ENCODE measurements at places on chromosomes 16 and 17.

DNA sequence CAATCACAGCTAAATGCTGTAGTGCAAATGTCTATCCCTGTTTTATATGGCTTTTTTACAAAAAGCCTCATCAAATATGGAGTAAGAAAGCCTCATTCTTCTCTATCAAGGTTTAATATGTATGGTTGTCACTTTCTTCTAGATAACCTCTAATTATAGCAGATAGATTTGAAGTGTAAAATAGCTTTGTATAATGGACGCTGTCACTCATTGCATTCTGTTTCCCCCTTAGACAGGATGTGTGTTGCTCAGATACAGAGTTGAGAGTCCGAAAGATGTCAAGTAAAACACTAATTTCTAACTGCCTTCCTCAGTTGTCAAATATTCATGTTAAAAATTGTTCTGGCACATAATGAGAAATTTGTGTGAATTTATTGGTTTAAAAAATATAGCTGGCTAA is 88.0 kb downstream of the NLK start:
- DNase-seq, result no peak

- no peak for DNase-seq
Measured at GRCh38 chr16:21206550-21206949, 4.8 kb downstream of the ZP2 start.

DNA sequence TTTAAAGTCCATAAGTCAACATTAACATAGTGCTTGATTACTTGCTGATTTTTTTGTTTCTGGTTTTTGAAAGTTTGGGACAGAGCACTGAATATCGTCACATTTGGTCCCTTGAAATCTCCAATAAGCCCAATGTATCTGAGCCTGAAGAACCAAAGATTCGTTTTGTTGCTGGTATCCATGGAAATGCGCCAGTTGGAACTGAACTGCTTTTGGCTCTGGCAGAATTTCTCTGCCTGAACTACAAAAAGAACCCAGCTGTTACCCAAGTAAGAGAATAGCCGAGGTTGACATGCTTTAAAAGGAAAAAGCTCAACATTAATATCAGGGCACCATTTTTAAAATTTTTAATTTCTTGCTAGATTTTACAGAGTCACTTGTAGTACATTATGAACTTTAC is 27.7 kb upstream of the GOSR1 start:
- no peak for DNase-seq

DNA sequence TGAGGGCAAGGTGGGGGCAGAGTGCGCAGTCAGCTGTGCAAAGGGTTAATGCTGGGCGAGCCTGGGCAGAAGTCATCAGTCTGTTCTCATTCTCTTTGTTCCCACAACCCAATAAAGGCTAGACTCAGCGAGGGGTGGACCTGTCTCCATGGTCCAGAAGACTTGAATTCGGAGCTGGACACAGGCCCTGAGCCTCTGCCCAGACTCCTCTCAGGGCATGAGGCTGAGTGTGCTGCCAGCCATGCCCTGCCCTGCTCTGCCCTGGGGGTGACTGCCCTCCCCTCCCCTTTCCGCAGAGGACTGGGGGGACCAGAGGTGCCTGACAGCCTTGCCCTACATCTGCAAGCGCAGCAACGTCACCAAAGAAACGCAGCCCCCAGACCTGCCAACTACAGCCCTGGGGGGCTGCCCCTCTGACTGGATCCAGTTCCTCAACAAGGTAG is 54.5 kb downstream of the MRC2 start:
- DNase-seq, result no peak

DNA sequence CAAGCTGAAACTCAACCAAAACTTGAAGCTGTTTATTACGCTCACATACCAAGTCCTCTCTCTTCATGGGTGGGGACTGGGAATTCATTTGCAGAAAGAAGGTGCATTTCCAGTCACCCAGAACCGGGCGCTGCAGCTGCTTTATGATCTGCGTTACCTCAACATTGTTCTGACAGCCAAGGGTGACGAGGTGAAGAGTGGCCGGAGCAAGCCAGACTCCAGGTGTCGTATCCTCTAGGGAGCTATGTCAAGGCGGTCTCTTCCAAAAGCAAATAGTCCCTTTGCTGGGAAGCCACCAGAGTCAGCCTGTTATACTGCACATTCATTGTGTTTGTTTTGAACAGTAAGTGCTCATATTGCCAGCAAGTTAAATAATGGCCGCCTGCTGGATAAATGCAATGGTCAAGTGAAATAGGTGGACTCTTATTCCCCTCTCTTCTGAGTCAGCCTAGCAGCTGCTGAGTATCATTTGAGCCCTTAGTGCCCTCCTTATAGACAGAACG is 12.7 kb downstream of the COG1 start:
- no peak for DNase-seq

DNA sequence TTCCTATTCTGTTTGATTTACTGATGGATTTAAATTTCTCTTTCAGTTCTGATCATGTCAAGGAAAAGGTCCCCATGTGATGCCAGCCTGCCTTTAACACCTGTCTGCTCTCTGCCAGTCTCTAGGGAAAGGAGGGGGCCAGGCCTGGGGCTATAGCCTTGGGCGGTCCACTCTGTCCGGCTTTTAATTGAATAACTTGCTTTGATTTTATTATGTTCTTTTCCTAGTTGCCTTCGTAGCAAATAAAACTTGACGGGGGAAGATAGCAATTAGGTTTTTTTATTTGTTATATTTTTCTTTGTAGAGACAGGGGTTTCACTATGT is 47.6 kb downstream of the ABAT start:
- no peak for DNase-seq

DNA sequence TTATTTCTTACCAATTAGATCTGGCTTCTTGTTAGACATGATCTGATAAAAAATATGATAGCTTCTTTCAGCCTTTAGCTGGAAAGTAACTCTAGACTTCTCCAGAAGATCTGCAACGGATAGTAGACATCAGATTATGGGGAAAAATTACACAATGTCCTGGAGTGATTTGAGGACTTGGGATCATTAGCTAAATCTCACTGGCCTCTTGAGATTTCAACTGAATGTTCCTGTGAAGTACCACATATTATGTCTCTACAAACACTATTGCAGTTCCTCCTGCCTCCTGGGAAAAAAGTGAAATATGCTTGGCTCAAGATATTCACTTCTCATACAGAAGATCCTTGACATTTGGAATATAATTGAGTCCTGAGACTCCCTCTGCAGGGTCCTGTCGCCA is 5.5 kb downstream of the MYH1 start:
- DNase-seq, result no peak

- no peak for DNase-seq
Measured at GRCh38 chr16:79847101-79847500, 246.6 kb upstream of the MAF start.

DNA sequence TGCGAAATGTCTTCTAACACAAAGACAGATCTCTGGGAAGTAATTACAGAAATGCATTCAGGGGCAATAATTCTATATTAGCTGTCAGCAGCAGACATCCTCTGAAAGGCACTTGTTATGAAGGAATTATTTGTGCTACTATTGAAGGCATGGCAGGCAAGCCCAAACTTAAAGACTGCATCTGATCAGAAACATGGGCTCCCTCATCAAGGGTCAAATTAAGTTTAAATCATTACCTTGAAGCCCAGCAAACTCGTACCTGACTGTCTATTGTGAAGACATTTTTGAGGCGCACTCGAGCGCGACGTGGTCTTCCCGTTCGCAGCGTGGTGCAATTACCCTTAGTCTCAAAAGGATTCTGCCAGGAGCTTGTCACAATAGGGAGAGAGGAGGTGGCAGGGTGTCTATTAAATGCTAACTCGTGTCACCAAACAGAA is 110.6 kb downstream of the ZNF423 start:
- no peak for DNase-seq

- DNase-seq, result peak; percentile 49
Measured at GRCh38 chr17:4136373-4136772, 6.5 kb downstream of the ZZEF1 start.

- DNase-seq, result no peak
Measured at GRCh38 chr16:1920727-1921171, 2.5 kb upstream of the HS3ST6 start.

GRCh38 chr16:56108724-56109123 is 82.6 kb upstream of the GNAO1 start:
- no peak for DNase-seq

DNA sequence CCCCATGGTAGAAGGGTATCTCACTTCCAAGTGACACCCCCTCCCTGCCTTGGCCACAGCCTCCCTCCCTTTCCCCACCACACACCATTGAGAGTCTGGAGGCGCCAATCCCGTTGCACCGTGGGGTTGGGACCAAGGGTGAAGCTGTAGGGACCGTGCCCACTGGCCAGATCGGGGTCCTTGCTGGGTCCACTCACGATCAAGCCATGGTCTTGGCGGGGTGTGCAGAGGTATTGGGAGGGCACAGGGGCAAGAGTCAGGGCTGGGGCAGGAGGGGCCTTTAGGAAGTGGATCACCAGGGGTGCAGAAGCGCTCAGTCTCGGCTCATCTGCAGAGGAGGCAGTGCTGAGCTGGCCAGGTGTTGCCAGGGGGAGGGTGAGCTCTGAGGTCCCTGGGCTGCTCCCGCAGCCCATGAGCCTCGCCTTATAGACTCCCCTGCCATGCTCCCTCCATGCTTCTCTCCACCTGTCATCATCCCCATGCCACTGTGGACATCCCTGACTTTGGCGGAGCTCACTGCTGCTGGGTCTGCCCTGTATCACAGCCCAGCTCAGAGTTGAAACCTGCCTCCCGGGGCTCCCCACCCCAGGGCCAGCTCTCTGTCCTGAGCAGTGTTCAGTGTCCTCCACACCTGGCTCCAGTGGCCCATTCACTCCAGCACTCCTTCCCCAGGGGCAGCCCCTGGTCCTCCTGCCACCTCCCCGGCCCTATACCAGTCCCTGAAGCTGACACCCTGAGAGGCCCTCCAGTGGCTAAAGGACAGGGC is 8.3 kb downstream of the CDH16 start:
- DNase-seq, result no peak

- no peak for DNase-seq
Measured at GRCh38 chr16:89071686-89072547, 21.7 kb upstream of the ACSF3 start.

DNA sequence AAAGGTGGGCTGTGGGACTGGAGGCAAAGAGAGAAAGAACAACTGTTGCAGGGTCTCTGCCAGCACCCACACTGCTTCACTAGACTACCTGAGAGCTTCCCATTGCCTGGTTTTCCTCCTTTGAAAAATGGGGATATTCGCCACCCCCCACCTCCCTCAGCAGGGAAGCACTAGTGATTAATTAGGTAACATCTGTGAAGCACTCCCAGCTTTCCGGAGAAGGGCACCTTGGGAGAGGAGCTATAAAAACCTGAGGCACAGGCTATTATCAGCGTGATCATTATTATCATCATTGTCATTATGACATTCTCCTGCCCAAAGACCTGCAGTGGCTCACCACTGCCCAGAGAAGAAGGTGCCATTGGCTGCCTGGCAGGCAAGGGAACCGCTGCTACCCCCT is 83.5 kb downstream of the XYLT1 start:
- no peak for DNase-seq

- DNase-seq, result no peak
Measured at GRCh38 chr16:19700319-19700781, 17.7 kb downstream of the KNOP1 start.

- DNase-seq, result no peak
Measured at GRCh38 chr17:42429726-42430447, 6.8 kb upstream of the CAVIN1 start.

DNA sequence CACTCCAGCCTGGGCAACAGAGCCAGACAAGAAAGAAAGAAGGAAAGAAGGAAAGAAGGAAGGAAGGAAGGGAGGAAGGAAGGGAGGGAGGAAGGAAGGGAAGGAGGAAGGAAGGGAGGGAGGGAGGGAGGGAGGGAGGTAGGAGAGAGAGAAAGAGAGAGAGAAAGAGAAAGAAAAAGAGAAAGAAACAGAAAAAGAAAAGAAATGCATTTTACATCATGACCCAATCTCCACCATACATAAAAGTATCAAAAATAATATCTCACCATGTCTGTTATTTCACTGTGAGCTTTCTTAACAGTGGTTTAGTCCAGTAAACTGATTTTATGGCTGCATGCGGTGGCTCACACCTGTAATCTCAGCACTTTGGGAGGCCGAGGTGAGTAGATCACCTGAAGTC is 70.0 kb downstream of the CYTH1 start:
- no peak for DNase-seq

DNA sequence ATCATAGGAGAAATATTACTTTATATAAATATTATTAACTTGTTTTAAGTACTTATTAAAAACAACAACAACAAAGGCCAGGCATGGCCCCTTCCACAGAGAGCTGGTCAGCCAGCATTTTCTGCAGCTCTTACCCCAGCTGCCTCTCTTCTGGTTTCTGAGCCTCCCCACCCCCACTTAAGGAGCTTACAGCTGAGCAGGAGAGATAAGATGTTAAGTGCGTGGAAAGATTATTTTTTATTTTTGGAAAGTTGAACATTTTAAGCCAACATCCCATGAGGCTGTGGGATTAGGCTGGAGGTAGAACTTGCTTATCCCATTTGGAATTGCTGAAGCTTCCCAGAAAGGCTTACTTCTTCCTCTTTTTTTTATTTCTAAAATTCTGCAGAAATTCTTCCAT is 401.2 kb downstream of the SEC14L1 start:
- no peak for DNase-seq

- no peak for DNase-seq
Measured at GRCh38 chr17:43434902-43435319, 36.1 kb downstream of the ARL4D start.

- no peak for DNase-seq
Measured at GRCh38 chr17:34447406-34447805, 84.4 kb upstream of the CCL1 start.

GRCh38 chr17:59328601-59329000 is 2.9 kb upstream of the YPEL2 start:
- DNase-seq, result no peak

- DNase-seq, result no peak
Measured at GRCh38 chr16:78502812-78503350, 403.4 kb downstream of the WWOX start.

DNA sequence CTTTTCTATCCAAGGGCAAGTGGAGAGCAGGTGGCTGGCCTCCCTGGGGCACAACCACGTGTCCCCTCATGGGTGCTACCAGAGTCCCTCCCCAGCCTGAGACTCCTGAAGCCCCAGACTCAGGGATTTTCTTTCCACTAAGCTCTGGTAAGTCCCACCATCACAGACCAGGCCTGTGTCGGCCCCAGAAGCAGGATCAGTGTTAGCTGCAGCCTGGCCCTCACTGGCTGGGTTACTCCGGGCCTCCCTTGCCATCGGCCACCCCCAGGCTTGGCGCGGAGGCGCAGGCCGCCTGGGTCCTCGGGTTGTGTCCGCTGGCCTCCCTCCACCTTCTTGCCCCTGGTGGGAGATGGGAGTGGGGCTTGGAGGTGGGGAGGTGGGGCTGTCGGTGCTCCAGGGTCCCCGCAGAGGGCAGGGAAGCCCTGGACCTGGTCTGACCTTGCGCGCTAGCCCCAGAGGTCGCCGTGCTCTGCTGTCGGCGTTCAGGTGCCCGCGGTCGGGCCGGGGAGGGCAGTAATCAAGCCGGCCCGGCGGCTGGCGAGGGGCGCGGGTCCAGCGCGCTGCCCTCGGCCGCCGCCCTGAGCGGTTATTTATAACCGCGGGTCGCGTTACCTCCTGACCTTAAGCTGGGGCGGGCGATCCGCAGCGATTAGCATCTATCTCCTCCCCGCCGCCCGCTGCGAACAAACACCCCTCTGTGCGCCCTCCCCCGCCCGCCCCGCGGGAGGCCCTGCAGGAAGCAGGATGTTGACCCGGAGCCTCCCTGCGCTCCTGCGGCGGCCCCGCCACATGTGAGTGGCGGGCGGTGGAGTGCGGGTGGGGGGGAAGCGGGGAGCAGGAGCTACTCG is 78.1 kb upstream of the TOB1 start:
- DNase-seq, result no peak

GRCh38 chr16:53805113-53805512 is 101.2 kb downstream of the FTO start:
- no peak for DNase-seq

GRCh38 chr17:73936908-73937627 is 266.4 kb upstream of the RPL38 start:
- no peak for DNase-seq

Data from retinal pigment epithelial cell (primary cell).